ENCODE measurements at places on chromosomes 2 and 18.

DNA sequence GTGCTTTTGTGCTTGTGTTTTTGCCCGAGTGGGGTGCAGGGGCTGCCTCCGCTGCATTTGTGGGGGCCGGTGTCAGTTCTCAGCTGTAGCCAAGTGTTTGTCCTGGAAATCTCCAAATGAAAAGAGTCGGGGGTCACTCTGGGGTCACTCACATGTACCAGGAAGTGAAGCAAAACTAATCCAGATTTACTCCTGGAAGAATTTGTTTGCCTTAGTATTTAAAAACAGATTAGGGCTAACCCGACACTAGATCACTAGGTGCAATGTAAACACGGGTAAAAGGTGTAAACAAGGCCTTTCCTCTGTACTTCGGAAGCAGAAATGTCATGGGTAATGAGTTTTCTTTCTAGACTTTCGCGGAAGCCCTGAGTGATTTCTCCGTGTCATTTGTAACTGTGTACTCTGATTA, 50.3 kb downstream of the GBX2 start:
- no peak for DNase-seq

- no peak for DNase-seq
Measured at GRCh38 chr2:152539424-152539823, 177.8 kb downstream of the PRPF40A start.

DNA sequence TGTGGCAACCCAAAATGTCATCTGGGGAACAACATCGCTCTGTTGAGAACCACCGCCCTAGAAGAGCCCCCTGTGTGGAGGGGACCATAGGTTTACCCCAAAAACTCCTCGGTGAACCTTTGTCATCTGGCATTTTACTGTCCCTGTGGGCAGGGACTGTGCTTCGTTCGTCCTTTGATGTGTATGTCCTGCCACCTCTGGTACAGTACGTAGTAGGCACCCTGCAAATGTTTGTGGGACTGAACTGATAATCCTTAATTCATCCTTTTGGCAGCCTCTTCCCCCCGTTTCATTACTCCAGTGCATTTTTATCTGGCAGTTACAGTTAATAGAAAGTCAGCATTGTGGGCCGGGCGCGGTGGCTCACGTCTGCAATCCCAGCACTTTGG, 728 bp downstream of the NAPG start:
- DNase-seq = no peak

DNA sequence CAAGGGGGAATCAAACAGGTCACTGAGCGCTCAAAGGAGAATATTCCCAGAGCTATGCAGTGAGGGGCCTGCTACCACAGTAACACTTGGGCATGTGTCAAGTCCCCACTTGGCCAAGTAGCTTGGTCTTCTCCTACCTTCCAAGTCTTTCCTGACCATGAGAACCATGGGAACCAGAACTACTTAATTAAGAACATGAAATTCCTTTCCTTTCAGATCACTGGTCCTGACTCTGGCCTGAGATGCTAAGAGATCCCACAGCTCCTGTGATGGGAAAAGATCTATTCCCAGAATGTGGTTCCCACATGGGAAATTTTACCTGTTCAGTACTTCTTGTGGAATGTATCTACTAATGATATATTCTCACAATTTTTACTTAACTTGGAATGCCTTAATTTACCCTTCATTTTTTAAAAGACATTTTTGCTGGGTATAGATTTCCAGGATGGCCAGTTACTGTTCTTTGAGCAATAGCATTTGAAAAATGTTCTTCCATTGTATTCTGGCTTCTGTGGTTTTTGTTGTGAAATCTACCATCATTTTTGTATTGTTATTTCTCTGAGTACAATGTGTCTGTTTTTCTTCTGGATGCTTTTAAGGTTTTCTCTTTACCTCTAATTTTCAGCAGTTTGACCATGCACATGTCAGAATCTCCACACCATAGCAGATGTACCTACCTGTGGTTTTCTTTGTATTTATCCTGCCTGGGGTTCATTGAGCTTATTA, 37.9 kb downstream of the KCNIP3 start:
- DNase-seq = no peak

DNA sequence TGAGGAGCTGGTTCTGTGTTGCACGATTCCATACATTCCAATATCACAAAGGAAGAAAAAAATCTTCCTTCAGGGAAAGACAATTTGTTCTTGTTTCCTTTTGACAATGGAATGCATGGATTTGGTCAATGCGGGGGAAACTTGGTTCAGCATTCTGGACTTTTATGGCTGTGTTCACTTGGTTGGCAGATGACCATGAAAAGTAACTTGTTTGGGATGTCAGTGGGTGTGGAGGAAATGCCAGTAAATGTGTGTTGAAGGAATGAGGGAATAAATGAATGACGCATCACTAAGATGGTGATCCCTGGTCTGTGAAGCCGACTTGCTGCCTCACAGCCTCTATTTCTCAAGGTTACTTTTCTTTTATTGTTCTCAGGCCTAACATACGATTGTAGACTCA, 53.7 kb downstream of the THUMPD2 start:
- no peak for DNase-seq

DNA sequence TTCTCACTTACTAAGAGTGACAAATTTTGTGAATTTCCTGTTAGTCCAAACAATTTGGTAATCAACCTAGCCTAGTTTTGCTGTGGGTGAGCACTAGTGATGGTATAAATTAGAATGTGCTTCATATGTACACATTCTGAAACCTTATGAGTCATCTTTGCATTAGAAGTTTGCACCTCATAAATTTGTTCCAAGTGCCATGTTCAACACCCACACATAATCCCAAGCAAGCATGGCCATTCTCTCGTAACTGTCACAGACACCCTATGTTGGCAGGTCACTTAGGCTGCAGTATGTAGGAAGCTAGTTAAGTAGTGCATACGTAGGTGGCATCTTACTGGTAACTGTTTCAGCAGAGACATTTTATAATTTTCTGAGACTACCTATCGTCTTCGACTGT, 46.9 kb downstream of the NAB1 start:
- DNase-seq = no peak

DNA sequence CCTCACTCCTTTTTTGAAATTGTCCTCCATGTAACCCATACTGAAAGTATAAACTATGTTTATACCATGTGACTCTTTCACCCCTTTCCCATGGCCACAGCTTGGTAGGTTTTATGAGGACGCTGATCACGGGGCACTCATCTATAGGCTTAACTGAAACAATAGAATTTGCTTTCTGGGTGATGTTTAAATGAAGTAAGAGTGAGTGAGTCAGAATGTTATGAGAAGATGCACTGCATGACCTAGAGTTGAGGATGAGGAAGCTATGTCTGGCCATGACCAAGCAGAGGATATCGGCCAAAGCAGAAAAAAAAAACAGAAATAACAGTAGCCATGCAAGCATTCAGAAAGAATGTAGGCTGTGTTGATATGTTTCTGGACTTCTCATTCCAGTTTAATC, 34.9 kb downstream of the SCN1A start:
- DNase-seq = no peak

GRCh38 chr2:157155992-157156391, 101.5 kb upstream of the GALNT5 start:
- no peak for DNase-seq

DNA sequence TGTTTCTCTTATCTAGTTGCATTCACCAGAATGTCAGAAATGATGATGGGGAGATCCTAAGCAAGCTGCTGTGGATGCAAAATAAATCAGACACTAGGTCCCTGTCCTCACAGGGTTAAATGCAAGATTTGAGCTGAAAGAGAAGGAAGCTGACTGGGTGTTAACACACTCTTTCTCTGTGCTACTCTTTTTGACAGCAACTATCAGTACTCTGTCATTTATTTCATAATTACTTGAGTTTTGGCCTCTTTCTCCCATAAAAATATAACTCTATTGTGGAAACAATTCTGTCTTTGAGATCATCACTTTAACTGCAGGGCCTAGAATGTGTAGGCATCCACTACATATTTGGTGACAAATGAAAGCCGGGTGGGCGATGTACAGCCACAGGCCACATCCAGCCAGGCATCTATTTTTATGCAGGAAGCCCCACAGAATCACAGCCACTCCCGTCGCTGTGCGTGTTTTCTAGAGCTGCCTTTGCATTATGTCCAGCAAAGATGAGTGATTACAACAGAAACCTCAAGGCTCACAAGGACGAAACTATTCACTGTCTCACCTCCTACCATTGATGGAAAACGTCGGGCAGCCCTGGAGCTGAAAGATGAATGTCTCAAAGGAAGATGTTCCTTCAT, 849.0 kb downstream of the RNF144A start:
- no peak for DNase-seq

DNA sequence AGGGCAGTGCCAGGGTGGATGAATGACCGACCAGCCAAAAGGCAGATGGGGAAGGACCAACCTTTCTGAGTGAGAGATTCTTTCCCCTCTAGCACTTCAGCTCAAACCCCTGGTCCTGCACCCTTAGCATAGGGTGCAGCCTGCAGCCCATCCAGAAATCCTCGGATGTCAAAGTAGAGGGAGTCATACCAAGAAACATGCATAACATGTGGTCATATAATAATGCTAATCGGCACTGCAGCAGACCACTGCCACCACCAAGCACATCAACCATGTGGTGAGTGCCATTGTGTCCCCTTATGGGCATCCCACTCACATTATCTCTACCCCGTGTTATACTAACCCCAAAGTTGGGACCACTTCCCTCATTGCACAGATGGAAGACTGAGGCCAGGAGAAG, 17.7 kb downstream of the ATOH8 start:
- DNase-seq = no peak

GRCh38 chr2:143877056-143877455, 642.9 kb downstream of the ZEB2 start:
- no peak for DNase-seq

- no peak for DNase-seq
Measured at GRCh38 chr2:113032737-113033136, 19.9 kb downstream of the IL36B start.

GRCh38 chr2:134682726-134683125, 36.1 kb downstream of the TMEM163 start:
- DNase-seq = no peak

DNA sequence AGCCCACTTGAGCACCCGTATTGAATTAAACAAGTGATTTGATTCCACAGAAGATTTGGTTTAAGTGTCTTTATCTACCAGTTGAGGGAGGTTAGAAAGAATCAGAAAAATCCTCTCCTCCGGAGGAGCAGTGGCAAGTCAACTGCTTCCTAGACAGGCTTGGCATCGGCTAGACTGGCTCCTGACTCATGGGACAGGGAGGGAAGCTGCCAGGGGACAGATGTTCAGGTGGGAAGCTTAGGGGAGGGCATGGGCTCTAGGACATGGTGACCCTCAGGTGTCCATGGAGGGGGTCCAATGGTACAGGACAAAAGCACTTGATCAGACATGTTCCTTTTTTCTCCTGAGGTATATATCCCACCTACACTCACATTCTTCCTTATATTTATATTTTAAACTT, 119.3 kb upstream of the IL1R2 start:
- DNase-seq = no peak

GRCh38 chr18:10461989-10462388, 7.6 kb downstream of the APCDD1 start:
- no peak for DNase-seq

DNA sequence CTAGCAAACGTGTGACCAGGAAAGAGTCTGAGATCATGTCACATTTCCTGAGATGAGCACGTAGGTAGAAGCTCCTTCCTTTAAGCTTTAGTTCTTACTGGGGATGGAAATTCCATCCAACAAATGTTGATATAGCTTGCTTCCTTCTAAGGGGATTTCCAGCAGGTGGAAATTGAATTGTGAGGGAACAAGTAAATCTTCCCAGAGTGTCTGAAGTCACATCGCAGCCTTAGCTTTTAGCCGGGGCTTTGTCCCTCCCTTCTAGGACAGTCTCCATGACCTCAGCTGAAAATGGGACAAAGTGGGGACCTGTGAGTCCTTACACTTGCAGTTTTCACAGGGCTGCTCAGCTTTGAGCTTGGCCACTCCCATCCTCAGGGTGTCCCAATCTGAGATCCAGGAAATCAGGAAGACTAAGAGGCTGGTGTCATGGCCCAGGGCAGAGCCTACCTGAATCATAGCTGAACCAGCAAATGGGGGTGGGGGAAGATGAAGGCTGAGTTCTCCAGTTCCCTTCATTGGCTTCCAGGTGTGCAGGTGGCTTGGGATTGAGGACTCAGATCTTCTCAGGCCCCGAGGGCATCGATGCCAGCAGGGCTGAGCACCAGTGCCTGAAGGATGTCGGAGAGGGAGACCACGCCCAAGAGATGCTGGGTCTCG, 8.3 kb downstream of the PRKAG3 start:
- DNase-seq = no peak

DNA sequence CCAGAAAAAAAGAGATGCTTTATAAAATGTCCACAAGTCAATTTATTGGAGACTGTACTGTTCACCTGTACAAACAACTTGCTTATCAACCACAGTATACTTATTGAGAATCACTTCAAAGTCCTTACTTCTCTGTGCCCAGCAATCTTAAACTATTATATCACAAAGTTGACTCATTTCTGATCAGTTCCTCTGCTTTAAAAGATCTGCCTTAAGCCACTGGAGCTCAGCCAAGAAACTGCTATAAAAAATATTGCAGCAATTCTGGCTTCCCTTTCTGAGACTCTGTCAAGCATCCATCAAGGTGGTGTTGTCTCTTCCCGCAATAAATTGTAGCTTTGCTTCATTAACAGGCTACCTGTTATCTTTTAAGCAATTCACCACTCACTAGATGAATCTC, 375.2 kb upstream of the SPHKAP start:
- DNase-seq = no peak

DNA sequence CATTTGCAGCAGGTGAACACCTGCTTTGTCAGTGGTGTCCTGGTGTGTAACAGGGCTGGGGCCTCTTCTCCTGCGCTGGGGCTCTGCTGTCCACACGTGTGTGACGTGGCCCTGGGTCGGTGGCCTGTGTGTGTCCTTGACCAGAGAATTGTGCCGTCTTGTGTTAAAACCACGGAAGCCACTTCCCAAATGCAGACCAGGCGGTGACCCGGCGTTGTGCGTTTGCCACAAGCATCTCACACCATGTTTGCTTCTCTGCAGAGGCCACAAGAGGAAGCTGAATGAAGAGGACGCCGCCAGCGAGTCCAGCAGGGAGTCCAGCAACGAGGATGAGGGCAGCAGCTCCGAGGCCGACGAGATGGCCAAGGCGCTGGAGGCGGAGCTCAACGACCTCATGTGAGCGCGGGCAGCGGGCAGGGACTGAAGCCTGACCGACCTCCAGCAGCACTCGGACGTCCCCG, 44.3 kb upstream of the KCNG2 start:
- DNase-seq = no peak

GRCh38 chr2:10810202-10811161, 2.1 kb downstream of the PDIA6 start:
- DNase-seq = no peak

GRCh38 chr2:238854246-238854645, 6.4 kb downstream of the TWIST2 start:
- DNase-seq = no peak

DNA sequence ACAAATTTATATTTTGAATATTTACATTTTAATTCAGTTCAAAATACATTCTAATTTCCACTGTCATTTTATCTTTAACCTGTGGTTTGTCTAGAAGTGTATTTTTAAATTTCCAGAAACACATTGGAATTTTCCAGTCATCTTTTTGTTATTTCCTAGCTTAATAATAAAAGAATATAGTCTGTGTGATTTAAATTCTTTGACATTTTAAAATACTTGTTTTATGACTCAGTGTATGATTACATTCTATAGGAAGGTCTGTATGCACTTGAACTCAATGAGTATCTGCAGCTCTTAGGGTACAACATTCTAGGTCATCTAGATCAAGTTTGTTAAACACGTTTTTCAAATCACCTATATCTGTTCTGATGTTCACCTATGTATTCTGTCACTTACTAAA, 88.3 kb upstream of the MBOAT2 start:
- DNase-seq = no peak
